ENCODE measurements at places on chromosomes 5 and 9. TPM values are rescaled to one million over a fixed set of nuclear protein-coding genes. Genes with fewer than 3 reads are reported as not detected.

The SPATA31D4 gene
- not detected for total RNA-seq

The TAF11L5 gene
- total RNA-seq, result 0.83 TPM

The DNM1 gene
- total RNA-seq, result 276 TPM

The ABCA1 gene
- total RNA-seq, result 146 TPM

The SPINK7 gene
- total RNA-seq, result not detected

The CCL21 gene
- total RNA-seq, result not detected

The PLAC8L1 gene
- total RNA-seq, result 2.2 TPM

The GNA14 gene
- 0.32 TPM for total RNA-seq

The ZNF879 gene
- 5.7 TPM for total RNA-seq

The FOXD4L6 gene
- not detected for total RNA-seq

The LYSMD3 gene
- total RNA-seq, result 7.8 TPM

- DNase-seq, result no peak
These were observed 17.6 kb upstream of the ERCC6L2 start for GRCh38 chr9:95857896-95858295.

GRCh38 chr9:80507611-80508010 lies 935.8 kb downstream of the TLE4 start:
- no peak for DNase-seq

DNA sequence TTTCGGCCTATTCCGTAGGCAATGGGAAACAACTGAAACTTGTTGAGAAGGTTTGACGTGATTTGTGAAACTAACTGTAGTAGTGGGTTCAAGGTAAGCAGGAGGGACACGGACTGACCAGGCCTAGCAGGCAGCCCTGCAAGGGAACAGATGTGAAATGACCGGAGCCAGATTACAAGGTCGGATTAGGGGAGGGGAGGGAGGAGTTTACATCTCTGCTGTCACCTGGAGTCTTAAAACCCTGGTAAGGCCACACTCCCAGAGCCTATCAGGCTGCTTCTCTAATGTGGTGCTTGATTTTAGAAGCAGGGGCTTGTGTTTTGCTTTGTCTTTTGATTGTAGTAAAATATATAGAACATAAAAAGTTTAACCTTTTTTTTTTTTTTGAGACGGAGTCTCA lies 3.5 kb upstream of the SPTAN1 start:
- no peak for DNase-seq

GRCh38 chr5:154278186-154278585 lies 87.7 kb downstream of the GALNT10 start:
- no peak for DNase-seq

- no peak for DNase-seq
These were observed 10.7 kb downstream of the PRUNE2 start for GRCh38 chr9:76895186-76895585.

GRCh38 chr9:18154661-18155060 lies 319.3 kb upstream of the ADAMTSL1 start:
- no peak for DNase-seq

- DNase-seq, result no peak
These were observed 15.5 kb upstream of the SMC2 start for GRCh38 chr9:104078596-104078995.

DNA sequence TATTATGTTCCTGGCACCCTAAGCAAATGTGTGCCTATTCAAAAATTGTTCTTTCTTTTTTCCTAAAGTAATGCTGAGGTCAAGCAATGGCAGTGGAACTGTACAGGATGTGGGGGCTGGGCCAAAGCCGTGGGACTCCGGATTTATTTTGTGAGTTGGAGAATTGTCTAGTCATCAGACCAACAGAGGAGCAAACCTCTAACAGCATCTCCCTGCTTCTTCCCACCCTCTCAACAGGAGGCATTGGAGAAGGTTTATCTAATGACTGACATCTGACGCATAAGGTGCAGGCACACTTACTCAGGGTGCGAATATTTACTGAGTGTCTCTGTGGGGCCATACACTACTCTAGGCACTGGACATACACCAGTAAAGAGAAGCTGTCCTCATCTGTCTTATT lies 38.6 kb downstream of the MARCHF11 start:
- no peak for DNase-seq

- DNase-seq, result no peak
These were observed 77.9 kb downstream of the SEMA5A start for GRCh38 chr5:9468060-9468388.

- no peak for DNase-seq
These were observed 256.8 kb upstream of the RPS23 start for GRCh38 chr5:82534986-82535385.

DNA sequence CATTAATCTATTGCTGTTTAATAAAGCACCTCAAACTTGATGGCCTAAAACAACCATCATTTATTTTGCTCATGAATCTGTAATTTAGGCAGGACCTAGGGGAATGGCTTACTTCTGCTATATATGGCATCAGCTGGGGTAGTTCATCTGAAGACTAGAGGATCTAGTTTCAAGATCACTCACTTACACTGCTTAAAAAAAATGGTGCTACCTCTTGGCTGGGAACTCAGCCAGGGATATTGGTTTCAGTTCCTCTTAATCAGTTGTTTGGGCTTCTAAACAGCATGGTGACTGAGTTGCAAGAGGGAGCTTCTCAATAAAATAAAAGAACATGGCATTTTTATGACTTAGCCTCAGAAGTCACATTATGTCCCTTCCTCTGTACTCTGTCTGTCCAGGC lies 142.0 kb downstream of the FAM114A2 start:
- no peak for DNase-seq

DNA sequence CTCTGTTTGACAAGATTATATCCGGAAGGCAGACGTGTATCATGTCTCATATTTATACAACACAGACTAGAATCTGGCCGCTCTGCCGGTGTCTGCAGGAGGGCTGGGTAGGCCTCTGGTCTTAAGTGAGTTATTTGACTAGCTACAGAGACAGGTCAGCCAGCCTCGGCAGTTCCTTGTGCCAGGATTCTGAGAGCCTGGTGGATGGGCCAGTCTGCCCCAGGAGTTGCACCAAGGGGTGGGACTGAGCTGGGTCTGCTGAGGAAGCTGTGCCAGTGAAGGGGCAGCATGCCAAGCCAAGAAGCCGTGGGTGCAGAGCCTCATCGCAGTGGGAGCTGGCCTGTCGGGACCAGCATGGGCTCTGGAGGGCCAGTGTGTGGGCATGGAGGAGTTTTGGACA lies 7.1 kb downstream of the SNX18 start:
- no peak for DNase-seq

GRCh38 chr5:72159501-72159911 lies 52.2 kb downstream of the MAP1B start:
- no peak for DNase-seq
